GM18507 (cell line): ENCODE measurements at places on chromosomes 7 and 10.

DNA sequence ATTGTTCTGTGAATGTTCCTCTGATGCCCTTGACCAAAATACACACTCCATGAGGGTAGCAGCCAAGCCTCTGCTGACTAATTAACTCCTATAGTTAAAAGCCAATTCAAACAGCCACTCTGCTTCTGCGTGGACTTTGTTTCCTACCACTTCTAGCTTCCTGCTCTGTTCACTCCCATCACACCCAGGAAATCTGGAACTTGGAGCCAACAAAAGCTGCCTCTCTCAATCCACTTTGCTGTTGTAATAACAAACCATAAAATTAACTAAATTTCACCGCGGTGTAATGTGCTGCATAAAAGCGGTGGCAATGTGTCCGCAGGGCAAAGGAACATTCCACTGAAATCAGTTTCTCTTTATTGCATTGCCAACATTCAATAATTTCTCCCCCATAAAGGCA lies 239.5 kb downstream of the PLXNA4 start:
- no peak for DNase-seq

DNA sequence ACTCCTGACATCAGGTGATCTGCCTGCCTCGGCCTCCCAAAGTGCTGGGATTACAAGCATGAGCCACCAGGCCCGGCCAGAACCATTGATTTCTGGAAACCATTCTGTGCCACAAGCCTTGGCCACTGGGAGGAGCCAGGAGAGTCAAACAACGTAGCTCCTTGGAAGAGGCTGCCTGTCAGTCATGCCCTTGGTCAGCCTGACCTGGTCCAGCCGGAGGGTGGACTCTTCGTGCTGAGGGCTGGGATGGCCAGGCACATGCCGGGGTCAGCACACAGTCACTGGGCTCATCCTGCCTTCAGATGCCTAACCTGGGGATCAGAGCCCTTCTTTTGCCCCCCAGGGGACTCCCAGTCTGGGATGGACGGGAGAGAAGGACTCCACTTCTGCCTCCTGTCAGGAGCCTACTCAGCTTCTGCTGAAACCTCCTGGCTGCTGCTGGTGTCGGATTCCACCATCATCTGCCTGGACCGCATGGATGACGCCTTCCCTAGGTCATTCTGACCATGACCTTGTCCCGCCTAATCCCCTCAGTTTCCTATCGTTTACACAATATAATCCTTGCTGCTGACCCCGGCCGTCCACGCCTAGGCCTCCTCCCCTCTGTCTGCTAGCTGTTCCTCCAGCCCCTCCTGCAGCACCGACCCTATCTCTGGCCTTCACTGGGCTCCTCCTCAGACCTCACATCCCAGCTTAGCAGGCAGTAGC lies 30.4 kb downstream of the TMEM270 start:
- DNase-seq = no peak

- no peak for DNase-seq
Measured at GRCh38 chr10:71389768-71390460, 6.8 kb upstream of the CDH23 start.

- DNase-seq = no peak
Measured at GRCh38 chr10:3951993-3952392, 167.0 kb upstream of the KLF6 start.

GRCh38 chr10:33465747-33466146 lies 131.3 kb upstream of the NRP1 start:
- DNase-seq = no peak

DNA sequence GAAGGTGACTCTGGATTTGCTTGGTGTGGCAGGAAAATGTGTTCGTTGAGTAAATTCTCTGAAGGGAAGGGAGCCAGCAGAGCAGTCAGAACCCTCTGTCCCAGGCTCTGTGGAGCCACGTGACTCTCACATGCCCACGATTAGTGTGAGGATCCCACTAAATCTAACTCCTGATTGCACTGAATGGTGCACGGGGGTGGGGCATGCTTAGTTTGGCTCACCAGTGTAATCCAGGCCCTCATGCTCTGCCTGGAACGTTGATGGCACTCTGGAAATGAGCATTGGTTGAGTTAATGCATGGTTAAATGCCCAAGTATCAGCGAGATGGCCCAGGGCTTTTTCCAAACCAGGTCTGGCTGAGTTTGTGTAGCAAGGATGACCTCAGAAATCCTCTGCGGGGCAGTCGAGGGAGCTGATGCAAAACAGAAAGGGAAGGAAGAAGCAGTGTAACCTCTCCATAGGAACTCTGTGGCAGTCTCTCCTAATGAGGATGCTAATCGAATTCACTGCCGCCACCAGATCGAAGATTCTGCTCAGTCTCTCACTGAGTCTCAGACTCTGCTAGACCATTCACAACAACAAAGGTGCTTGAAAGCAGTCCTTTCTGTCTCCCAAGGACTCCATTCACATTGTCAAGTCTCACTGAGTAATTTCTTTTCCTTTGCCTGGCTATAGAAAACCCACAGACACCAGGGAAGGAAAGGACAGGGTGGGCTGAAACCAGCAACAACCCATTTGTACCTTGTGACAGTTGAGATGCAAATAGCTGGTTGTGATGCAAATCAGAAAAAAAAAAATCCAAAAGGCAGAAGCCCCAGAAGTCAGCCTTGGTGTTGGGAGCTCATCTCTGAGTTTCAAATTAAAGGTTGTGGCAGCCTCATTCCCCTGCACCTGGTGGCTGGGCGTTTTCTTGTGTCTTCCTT lies 98.1 kb downstream of the C10orf105 start:
- no peak for DNase-seq
